CD4-positive, alpha-beta T cell treated with Interleukin-4 for 4 hours (primary cell): ENCODE measurements at places on chromosomes 1 and 21.
A peak's percentile ranks its signal among the peaks of the same experiment; 100 is the strongest.

DNA sequence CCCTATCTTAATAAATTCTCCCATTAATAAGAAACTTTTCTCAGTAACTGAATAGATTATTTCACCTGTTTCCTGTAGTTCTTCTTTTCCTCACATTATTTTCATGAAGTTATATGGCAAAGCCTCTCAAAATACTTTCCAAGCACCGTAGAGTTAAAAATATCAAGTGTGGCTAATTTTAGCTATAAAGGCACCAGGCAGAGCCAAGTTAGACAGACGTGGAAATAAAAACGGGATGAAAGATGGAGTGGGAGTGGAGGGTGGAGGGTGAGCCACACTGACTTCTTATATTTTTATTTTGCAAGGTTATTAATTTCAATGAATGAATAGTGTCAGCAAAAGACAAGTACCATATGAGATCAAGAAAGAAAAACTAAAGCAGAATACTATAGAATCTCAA lies 71.7 kb downstream of the ENAH start:
- DNase-seq, result no peak

DNA sequence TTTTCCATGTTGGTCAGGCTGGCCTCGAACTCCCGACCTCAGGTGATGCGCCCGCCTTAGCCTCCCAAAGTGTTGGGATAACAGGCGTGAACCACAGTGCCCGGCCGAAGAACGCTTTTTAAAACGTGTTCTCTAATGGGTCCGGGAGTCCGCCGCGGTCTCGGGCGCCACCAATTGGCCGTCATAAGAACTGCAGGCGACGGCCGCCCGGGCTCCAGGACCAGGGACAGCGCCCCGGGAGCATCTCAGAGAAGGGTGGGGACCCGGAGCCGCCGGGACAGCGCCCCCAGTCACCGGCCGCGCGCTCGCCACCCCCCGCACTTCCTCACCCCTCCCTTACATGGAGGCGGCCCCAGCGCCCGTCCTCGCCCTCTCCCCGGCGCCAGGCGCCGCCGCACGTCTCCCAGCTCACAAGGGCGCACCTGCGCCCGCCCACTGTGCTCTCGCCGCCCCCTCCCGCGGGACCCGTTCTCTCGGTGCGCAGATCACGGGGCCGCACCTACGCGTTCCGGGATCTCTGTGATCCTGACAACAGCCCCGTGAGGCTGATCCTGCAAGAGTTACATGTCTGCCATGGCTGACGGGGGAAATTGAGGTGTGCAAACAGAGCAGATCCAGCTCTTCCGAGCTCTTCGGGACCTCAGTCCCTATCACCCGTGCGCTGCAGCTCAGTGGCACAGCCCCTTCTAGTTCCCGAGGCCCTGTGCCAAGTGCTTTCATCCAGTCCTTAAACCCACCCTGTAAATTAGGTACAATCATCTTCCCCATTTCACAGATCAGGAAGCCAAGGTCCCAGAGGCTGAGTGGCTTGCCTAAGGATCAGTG lies 9.8 kb downstream of the RAP1GAP start:
- DNase-seq, result peak; percentile 70

DNA sequence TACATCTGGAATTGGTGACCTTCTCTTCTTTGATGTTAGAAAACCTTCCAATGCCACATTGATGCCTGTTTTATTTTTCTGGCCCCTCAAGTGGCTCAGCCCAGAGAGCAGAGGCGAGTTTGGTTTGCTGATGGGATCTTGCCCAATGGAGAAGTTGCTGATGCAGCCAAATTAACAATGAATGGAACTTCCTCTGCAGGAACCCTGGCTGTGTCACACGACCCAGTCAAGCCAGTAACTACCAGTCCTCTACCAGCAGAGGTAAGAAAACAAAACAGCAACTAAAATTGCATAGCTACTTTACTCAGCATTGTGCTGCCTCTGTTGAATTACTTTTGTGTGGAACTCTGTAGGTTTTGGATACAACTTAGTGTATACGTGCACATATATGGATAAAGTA lies 97.6 kb downstream of the CC2D1B start:
- DNase-seq, result no peak

GRCh38 chr1:33320619-33321165 lies at the start of gene A3GALT2:
A3GALT2 (minus strand) TSS chr1:33321098; CDS start chr1:33321098, 0 bp downstream.
- no peak for DNase-seq

- no peak for DNase-seq
Observed at GRCh38 chr1:156667610-156667967, 9.6 kb downstream of the NES start.

DNA sequence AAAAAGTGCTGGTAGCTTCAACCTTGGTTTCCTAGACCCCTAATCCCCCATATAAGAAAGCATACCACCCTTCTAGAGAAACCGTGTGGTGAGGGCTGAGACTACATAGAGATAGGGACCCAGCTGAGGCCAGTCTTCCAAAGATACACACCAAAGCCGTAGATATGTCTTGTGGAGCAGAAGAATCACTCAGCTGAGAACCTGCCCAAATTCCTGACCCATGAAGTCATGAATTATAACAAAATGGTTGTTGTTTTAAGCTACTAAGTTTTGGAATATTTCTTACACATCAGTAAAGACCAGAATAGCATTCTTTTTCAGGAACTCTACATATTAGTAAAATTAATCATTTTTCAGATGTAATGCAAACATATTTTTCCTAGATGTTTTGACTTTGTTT lies 3.3 kb upstream of the SNRPE start:
- no peak for DNase-seq
